ENCODE measurements at places on chromosomes 2 and 18.
A peak's percentile ranks its signal among the peaks of the same experiment; 100 is the strongest.

- DNase-seq, result no peak
Measured at GRCh38 chr2:13696601-13697000, 935.9 kb upstream of the LRATD1 start.

DNA sequence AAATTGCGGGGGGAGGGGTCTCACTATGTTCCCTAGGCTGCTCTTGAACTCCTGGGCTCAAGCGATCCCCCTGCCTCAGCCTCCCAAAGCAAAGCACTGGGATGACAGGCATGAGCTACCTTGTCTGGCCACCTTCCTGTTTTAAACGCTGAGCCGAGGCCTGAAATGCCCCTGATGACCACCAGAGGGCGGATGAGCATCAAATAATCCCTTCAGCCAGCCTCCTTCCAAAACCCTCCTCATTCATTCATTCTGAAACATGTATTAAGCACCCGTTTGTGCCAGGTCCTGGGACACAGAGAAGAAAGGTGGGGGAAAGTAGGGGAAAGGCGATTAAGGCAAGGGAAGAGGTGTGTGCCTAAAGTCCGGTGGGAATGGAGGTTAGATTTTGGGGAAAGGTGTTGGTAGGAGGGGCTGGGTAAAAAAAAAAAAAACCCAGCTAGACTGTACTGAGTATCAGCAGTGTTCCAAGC, 30.7 kb upstream of the PTMA start:
- DNase-seq, result peak; percentile 82

DNA sequence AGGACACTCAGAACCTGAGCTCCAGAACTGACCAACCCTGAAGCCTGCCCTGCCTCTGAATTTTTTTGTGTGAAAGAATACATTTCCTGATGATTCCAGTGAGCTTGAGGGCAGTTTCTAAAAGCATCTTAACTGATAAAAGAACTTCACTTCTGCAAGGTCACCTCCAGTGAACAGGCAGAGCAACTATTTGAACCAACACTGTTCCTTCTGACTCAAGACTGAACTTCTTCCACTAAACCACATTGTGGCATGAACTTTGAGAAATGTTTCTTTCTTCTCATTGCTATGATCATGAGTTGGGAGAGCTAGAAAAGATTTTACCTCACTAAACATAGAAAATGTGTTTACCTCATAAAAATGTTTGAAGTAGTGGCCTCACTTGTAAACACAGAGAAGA, 83.8 kb upstream of the SERTAD2 start:
- DNase-seq, result no peak

- DNase-seq, result no peak
Measured at GRCh38 chr2:234454433-234454832, 42.4 kb downstream of the ARL4C start.

DNA sequence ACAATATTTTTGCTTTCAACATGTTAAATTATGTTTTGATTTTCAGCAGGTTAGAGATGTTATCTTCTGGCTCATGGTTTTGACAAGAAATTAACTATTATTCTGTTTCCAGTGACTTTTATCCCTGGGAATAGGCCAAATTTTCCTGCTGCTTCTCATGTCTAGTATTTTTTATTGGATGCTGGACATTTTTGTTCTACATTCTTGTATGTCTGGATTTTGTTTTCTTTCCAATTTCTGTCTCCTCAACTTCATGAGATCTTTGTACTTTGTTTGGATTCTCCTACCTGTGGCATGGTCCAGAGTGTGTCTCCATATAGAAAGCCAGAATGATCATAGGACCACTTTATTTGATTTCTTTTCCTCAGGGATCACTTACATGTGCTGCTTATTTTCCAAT, 33.1 kb upstream of the MYO1B start:
- no peak for DNase-seq

GRCh38 chr18:68840554-68841263, 42.8 kb downstream of the CCDC102B start:
- DNase-seq, result peak; percentile 64

- DNase-seq, result no peak
Measured at GRCh38 chr18:58850786-58851469, 13.7 kb upstream of the ZNF532 start.

GRCh38 chr2:85143463-85144082, 10.4 kb downstream of the TCF7L1 start:
- DNase-seq, result no peak

Data from NCI-H460 (cell line).